Immature natural killer cell (primary cell): ENCODE measurements at places on chromosomes 13 and 19. TPM values are rescaled to one million over a fixed set of nuclear protein-coding genes. Genes with fewer than 3 reads are reported as not detected.
A peak's percentile ranks its signal among the peaks of the same experiment; 100 is the strongest.

Gene EDNRB
- polyA plus RNA-seq, result not detected

DNA sequence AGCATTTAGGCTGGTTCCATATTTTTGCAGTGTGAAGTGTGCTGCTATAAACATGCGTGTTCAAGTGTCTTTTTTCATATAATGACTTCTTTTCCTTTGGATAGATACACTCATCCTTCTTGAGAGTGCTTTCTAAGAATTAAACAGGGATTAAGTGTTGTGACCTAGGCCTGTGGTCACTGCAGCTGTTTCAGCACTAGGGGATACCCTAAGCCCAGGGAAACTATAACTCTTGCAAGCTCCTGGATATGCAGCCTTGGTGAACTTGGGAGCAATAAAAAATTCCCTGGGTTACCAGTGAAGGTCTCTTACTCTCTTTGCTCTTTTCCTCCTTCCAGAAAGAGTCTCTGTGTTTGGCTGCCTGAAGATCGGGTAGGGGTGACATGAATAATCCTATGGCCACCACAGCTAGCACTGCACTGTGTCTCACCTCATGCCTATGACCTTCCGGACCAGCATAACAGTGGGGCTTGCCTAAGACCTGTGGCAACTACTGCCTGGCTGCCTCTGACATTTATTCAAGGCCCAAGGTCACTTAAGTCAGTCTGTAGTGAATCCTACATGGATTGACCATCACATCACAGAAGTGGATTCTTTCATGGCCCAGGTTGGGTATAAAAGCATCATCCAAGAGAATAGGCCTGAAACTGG lies 799.7 kb downstream of the DACH1 start:
- DNase-seq, result no peak
- no peak overlapping the region for H3K27ac ChIP-seq
- H3K36me3 ChIP-seq, result no peaks in the 10 kb centered on the region
- H3K27me3 ChIP-seq, result no peaks in the 10 kb centered on the region

GRCh38 chr19:7861619-7862412 lies 12.4 kb downstream of the PRR36 start:
- H3K36me3 ChIP-seq, result no peaks in the 10 kb centered on the region
- H3K27me3 ChIP-seq, result no peaks in the 10 kb centered on the region
- DNase-seq, result no peak
- no peak overlapping the region for H3K4me3 ChIP-seq
- no peaks in the 10 kb centered on the region for H3K4me1 ChIP-seq

GRCh38 chr19:33325920-33326319 lies 23.6 kb upstream of the CEBPA start:
- DNase-seq, result no peak
- no peaks in the 10 kb centered on the region for H3K36me3 ChIP-seq
- H3K4me3 ChIP-seq, result no peak overlapping the region
- H3K4me1 ChIP-seq, result no peaks in the 10 kb centered on the region

GRCh38 chr13:48068036-48068435 lies 26.9 kb downstream of the MED4 start:
- H3K4me3 ChIP-seq, result no peak overlapping the region
- peaks cover 1% of the 10 kb centered on the region for H3K27me3 ChIP-seq
- H3K27ac ChIP-seq, result no peak overlapping the region
- no peaks in the 10 kb centered on the region for H3K4me1 ChIP-seq

- no peak for DNase-seq
- H3K27ac ChIP-seq, result no peak overlapping the region
- no peaks in the 10 kb centered on the region for H3K36me3 ChIP-seq
- no peaks in the 10 kb centered on the region for H3K4me1 ChIP-seq
Measured at GRCh38 chr13:73323615-73324014, 264.8 kb downstream of the KLF5 start.

GRCh38 chr13:51213173-51213728 lies 8.9 kb upstream of the FAM124A start:
- no peak overlapping the region for H3K27ac ChIP-seq
- no peaks in the 10 kb centered on the region for H3K36me3 ChIP-seq
- no peak for DNase-seq
- no peak overlapping the region for H3K4me3 ChIP-seq

DNA sequence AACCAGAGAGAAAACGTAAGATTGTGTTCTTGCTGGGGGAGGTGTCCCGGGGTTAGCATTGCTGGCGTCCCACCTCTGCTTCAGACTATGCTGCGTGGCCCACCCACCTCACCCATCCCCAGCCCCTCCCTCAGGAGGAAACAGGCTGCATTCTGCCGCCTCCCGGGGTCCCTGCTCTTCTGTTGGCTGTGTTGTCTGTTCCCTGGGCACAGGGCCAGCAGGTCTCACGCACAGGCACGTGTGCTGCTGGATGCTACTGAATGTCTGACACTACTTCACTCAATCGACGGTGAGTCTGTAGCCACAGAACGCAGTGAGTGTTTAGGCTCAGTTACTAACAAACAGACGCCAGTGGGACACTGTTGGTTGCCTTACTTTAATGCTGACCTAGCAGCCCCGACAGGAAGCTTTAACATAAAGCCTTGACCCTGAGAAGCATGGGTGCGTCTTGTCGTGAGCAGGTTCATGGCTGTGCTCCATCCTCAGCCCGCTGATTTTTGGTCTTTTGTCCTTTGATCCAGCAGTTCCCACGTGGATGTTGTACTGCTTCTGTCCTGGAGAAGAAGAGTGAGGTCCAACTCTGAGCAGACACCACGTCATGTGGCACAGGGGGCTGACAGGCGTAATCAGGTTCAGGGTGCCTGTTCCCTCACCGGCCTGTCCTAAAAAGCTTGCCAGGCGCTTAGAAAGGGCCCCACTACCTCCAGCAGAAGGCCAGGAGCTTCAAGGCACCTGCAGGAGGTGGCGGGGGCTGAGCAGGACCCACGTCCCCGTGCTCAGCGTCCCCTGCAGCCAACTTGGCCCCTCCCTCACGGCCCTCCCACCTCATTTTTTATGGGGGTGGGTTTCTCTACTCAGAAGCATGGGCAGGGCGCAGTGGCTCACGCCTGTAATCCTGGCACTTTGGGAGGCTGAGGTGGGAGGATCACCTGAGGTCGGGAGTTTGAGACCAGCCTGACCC lies 26.0 kb downstream of the NAXD start:
- H3K27ac ChIP-seq, result no peak overlapping the region
- DNase-seq, result no peak
- H3K4me1 ChIP-seq, result peaks cover 5% of the 10 kb centered on the region
- H3K36me3 ChIP-seq, result peaks cover 6% of the 10 kb centered on the region
- H3K27me3 ChIP-seq, result peaks cover 10% of the 10 kb centered on the region
- H3K4me3 ChIP-seq, result no peak overlapping the region

DNA sequence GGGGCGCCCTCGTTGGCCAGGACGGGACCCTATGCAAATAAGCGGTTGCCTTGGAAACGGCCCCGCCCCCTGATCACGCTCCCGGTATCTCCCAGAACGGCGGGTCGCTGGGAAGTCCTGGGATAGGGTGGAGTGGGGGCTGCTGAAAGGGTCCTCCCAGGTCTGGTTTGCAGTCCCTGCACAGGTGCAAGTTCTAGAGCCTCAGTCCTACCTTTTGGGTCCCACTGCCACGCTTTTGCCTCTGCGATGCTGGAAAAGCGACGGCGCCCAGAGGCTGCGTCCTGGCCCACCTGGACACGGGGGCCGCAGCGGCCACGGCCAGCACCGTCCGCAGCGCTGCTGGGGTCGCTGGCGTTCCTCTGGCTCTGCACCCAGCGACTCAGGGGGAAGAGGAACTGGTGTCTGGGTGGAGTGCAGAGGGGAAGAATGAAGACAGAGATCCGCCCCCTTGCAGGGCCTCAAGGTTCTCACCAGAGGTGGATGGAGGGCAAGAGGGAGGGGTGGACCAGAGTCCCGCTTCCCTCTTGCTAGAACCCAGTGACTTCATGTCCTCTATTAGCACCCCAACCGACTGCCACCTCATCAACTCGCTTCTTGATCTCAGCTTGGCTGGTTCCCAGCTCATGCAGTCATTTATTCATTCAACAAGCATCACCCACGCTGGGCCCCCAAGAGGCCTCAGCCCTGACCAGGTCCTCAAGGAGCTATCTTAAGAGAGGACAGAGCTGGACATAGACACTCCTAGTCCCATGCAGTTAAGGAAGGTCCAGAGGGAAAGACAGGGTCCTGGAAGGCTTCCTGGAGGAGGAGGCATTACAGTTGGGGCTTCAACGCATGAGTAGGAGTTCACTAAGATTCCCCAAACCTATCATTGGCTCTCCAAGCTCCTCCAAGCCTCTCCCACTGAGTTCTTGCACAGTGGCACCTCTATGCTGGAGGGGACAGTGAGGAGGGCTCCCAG lies at the start of gene LRRC25:
Gene LRRC25, minus strand, starts transcription at position 381 of the 961 bp plus-strand sequence. CDS start 659 bp downstream, outside the sequence.
- no peaks in the 10 kb centered on the region for H3K27me3 ChIP-seq
- H3K36me3 ChIP-seq, result no peaks in the 10 kb centered on the region
- no peak within 1 kb of the TSS for H3K27ac ChIP-seq
- H3K4me1 ChIP-seq, result peaks cover 13% of the 10 kb centered on the region
- DNase-seq, result no peak
- peak within 1 kb of the TSS; percentile 56 for H3K4me3 ChIP-seq
